Tracheal epithelial cell (primary cell): ENCODE measurements at places on chromosomes 1 and 21. TPM values are rescaled to one million over a fixed set of nuclear protein-coding genes. Genes with fewer than 3 reads are reported as not detected.

Gene GIPC2
- total RNA-seq, result 0.48 and 3.4 TPM in 2 replicates

Gene MROH9
- not detected in 2 replicates for total RNA-seq

Gene SYCP1
- total RNA-seq, result not detected in 2 replicates

Gene SIM2
- total RNA-seq, result 0.21 and 0.96 TPM in 2 replicates

Gene TBX19
- total RNA-seq, result 0.85 and 0.96 TPM in 2 replicates

Gene TSACC
- total RNA-seq, result not detected in 2 replicates

Gene SKI
- 16.1 and 19.8 TPM in 2 replicates for total RNA-seq

Gene PAPPA2
- total RNA-seq, result 3.6 and 14.1 TPM in 2 replicates

Gene CD1B
- total RNA-seq, result not detected in 2 replicates

Gene CPLANE2
- total RNA-seq, result 5.1 and 6.4 TPM in 2 replicates

Gene ELF3
- 77.4 and 79.1 TPM in 2 replicates for total RNA-seq

Gene GJA9
- total RNA-seq, result 0.21 and 0.24 TPM in 2 replicates
